ENCODE measurements at places on chromosomes 3 and 15.
A peak's percentile ranks its signal among the peaks of the same experiment; 100 is the strongest.

DNA sequence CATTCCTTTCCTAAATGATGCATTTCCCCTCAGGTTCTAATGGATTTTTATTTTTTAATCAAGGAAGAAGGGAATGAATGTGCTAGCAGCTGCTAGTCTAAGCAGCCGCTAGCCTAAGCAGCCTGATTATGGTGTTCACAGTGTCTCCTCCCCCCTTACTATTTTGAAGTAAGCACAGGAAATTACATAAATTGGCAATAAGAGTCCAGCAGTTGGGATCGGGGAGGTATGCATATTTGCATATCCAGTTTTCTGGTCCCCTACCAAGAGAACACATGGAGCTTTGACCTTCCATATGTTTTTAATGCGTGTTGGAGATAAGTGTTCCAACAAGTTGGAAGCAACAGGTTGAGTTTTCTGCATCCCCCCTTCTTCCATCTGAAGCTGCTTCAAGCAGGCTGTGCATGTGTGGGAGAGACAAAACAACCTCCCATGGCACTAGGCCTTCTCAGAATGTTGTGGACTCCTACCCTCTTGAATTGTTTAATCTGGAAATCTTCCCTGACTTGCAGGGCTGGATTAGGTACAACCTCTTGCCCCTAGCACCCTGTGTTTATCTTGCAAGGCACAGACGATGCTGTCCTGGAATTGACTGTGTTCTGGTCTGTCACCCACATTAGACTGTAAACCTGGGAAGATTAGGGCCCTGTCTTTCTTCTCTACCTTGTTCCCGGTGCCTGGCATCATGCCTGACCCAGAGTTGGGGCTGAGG lies 124.8 kb upstream of the LRIG1 start:
- no peak for DNase-seq

DNA sequence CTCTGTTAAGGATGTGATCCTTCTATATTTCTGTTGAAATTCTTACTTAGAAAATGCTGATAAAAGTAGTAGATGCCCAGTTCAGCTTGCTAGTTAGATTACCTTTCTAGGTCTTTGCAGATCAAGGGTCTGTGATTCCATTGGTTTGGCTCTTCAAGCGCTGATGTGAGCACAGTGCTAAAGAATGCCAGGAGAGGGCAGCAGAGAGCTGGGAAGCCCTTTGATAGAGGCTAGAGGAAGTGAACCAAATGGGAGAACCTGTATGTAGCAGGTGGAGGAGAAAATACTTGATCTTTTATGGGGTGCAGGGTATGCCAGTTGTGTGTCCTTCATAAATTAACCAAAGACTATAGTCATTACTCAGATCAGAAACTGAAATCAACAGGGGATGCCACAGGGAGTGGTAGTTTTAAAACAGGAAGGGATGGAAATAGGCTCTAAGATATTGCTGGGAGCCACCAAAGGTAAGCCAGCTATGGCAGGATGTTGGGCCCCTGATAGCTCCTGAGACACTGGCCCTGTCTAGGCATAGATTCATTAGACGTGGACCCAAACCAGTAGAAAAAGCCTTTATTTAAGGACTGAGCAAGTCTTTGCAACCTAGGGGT lies 677.4 kb downstream of the SQOR start:
- peak; percentile 57 for DNase-seq

GRCh38 chr3:170752571-170753155 lies 117.3 kb downstream of the RPL22L1 start:
- no peak for DNase-seq

- DNase-seq = peak; percentile 86
Observed at GRCh38 chr3:64238971-64239667, 13.9 kb upstream of the PRICKLE2 start.

DNA sequence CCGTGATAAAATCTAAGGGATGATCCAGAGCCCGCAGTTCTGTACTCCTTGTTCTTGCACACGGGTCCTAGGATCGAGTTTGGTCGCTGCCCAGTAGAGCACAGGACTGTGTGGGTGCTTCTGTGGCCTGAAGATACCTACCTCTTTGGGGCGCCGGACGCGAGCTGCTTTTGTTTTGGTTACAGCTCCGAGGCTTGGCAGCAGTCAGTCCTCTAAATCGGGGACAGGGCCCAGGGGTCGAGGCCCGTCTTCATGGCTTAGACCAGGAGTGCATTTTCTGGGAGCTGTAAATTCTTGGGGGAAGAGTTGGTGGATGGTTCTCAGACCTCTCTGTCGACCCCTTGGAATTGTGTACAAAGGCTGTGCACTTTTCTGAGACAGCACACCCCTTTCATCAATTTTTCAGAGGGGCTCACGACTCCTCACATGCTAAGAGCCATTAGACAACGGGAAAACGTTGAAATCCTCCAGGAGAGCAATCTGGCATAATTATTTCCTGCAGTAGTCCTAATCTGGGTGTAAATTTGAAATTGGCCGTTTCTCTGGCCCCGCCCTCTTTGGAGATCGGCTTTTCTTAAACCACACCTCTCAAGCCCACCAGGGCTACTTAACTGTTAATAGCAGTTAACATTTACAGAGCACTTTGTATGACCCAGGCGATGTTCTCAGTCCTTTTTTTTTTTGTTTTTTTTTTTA lies 928 bp downstream of the CEP97 start:
- peak; percentile 62 for DNase-seq
